ENCODE measurements at places on chromosomes 16 and 17. TPM values are rescaled to one million over a fixed set of nuclear protein-coding genes. Genes with fewer than 3 reads are reported as not detected.

DNA sequence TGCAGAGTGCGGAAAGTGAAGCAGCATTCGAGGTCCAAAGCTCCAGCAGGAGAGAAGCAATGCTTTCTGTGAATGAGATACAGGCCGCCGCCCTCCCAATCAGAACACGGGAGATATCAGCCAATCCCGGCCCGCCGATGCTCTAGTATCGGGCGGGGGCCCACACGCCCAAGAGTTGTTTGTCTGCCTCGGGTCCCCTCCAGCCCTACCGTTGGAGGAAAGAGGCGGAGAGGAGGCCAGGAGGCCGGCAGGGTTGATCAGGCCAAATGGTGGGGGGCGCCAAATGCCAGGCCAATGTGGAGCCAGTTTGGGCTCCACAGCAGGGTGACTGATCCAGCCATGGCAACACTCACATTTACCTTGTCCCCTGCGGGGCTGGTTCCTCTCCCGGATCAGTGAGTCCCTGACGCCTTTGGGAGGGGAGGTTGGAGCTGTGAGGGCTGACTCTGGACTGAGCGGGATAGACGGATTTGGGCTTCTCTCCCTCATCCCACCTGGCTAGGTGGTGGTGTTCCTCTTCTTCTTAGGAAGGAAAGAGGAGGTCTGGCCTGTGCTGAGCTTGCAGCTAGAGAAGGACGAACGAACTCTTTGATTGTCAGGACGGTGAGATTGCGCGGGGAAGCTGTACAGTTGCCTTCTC is 10.4 kb upstream of the CUEDC1 start:
- DNase-seq = no peak

DNA sequence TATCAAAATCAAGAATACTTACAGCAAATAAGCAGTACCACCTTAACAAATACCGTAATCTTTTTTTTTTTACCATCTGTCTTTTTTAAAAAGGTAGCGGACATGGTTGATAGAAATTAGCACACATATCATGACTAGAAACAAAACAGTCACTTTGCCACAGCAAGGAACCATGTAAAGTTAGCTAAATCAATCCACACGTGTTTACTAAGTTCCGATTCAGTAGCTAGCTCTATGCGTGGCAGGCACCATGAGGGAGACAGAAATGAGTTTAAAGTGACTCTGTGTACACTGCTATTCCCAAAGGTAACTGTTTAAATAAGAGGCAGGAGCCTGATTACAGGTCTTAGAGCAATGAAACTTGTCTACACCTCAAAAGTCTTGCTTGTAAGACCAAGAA is 108.6 kb downstream of the XYLT1 start:
- no peak for DNase-seq

- DNase-seq = no peak
These were observed 66.4 kb upstream of the CES5A start for GRCh38 chr16:55941552-55941951.

DNA sequence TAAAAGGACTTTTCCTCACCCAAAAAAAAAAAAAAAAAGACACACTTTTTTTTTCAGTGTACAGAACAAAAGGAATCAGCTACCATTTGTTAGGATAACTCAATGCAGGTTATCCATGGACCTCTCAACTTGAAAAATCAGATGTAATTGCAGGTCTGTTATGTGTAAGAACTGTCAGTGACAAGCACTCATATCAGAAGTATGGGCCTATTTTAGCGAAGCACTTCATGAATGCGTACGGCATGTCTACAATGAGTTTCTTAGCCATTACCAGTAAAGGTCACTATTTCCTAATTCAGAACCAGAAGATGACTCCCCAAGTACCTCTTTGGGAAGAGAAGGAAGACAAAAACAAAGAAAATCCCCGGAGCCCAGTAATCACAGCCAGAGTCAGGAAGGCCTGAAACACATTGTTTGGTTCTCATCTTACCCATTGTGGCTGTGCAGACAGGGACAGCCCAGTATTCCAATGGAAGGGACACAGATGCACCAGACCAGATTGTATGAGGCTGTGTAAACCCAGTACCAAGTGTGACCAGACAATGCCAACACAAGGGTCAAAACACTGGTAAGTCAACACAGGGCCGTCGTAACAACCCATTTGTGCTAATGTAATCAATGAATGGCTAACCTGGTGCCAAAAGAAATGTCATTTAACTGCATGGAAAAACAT is 188.0 kb downstream of the PMP22 start:
- no peak for DNase-seq

DNA sequence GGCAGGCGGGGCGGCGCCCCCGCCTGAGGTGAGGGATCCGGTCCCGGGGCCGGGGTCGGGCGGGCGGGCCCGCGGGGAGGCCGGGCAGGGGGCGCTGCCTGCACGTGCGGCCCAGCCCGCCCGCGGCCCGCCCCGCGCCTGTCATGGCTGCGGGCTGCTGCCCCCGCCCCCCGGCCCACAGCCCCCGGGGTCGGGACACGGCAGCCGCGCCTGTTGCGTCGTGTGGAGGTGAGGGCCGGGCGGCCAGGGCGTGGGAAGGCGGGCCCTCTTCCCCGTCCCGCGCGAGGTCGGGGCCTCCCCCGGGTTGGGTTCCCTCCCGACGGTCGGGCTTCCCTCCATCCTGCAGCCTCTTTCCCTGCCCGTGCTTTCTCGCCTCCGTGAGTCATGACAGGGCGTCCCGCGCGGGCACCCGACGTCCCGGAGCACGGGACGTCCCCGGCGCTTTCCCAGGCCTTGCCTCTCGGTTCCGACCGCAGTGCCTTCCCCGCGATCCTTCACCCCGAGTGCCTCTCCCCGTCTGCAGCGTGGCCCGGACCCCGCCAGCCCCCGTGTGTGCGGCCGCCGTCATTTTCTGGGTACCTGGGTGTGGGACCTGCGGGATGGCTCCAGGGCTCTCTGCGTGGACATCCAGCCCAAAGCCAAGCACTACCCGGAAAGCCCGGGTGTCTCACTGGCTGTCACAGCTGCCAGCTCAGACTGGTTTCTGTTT is 76.7 kb downstream of the CHD9 start:
- peak; percentile 59 for DNase-seq

DNA sequence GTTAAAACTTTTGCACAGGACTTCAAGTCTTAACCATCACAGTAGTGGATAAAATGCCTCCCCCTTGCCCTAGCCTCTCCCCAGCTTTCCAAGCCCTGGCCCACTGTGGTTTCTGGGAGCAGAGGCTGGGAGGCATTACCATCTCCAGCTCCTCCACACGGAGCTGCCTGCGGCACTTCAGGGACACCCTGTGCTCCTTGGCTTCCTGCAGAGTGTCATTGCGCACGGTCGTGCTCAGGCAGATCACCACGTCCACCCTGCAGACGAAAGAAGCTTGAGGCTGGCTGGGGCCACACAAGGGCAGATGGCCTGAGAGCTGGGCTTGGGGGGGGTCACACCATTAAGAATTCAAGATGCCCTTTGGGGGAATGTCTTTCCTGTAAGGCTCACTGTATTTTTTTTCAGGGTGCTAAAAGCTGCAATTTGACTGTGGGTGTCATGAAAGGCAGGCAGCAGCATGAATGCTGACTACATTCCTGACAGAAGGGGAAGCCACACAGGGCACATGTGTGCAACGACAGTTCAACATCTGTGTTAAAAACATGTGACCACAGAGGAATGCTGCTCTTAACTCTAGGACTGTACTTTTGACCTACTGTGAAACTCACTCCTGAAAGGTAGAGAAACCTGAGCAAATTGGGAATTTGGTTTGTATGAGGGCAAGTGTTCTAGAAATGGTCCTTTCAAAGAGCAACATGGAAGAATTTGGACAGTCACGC is 47.7 kb upstream of the CLEC18B start:
- no peak for DNase-seq

- no peak for DNase-seq
These were observed 86.9 kb upstream of the HLF start for GRCh38 chr17:55177855-55178217.

- DNase-seq = no peak
These were observed 240.3 kb upstream of the GSE1 start for GRCh38 chr16:85372627-85373372.

- DNase-seq = no peak
These were observed at the start of gene PABPN1L for GRCh38 chr16:88866151-88866920. Gene PABPN1L (minus strand): TSS chr16:88866660. CDS start chr16:88866606, 54 bp downstream.

GRCh38 chr17:8739097-8739496 is 5.5 kb downstream of the CCDC42 start:
- DNase-seq = no peak

- DNase-seq = no peak
These were observed 36.4 kb upstream of the CORO6 start for GRCh38 chr17:29659155-29659554.

- DNase-seq = no peak
These were observed 2.7 kb upstream of the KCNJ2 start for GRCh38 chr17:70166615-70167014.

DNA sequence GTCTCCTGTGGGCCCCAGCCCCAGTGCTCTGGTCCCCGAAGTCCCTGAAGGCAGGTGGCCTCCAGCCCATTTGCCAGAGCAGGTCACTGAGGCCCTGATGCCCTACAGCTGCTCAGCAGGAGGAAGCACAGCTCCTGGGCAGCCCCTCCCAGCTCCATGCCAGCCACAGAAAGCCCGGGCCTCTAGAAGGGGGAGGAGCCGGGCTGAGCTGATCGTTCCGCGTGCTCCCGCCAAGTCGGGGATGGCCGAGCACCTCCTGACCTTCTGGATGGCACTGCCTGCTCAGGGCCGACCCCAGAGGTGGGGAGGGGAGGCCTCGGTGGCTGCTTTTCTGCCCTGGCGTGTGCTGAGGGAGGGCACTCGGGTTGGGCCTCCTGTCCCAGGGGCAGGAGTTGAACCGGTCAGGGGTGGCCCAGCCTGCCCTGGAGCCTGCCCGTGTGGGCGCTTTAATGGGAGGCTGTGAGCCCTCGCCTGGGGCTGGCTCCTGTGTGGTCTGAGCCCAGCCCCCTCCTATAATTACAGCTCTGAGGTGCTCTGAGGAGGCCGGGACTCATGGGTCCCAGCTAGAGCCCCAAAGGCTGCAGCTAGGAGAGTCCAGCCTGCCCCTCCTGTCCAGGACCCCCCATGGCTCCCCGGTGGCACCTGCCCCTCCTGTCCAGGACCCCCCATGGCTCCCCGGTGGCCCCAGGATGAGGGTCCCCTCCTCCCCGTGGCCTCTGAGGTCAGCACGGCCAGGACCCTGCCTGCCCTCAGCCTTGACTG is 29.7 kb downstream of the ZFPM1 start:
- no peak for DNase-seq

DNA sequence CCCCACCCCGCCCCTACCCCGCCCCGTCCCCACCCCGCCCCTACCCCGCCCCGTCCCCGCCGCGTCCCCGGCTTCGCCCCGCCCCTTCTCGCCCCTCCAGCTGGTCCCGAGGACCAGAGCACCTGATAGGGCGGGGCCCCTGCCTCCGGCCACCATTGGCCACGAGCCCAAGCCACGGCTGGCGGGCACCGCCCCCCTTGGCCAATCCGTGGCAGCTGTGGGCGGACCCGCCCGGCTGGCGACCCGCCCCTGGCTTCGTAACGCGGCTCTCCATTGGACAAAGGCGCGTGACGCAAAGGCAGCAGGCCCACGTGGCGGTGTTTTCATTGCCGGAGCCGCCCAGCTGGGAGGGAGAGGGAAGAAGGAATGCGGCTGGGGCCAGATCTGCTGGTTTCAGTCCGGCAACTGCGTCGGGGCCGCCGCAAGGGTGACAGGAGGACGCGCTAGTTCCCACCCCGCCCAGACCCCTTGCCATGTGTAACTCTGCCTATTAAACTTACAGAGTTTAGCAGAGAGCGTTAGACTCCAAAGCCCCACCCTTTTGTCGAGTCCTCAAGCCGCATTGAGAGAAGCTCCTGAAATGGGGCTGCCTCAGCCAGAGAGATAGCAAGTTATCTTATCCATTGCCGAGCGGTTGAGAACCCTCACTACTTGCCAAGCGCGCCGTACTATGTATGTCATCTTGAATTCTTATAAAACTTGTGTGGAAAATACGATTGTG is 403 bp upstream of the WIPI1 start:
- DNase-seq = peak; percentile 99

DNA sequence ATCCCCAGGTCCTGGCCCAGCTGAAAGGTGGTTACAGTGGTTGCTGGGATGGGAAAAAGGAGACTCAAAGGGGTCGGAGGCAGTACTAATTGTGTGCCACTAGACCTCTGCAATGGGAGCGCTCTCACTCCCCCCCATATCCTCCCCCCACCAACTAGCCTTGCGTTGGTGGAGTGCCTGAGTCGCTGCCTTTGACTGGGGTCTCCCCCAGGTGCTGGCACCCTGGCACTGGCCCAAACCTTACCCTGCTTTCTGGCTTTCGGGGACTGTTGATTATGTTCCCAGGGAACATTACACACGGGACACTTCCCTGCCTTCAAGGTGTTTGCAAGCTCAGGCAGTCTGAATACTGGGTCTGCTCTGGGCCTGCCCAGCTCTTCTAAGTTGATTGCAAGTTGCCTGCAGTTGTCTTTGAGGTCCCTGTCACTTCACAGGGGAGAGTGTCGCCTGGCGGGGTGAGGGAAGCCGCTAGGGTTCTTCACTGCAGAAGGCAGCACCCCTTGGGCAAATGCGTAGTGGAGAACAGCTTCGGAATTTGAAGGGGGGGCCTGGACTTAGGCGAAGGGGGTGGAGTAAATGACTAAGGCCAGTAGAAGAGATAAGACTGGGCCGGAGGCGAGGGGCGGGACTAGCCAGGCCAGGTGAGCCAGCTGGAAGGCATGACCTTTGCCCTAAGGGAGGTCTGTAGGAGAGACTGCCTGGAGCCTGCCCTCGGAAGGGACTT is 98.0 kb downstream of the RAB11FIP4 start:
- DNase-seq = no peak

DNA sequence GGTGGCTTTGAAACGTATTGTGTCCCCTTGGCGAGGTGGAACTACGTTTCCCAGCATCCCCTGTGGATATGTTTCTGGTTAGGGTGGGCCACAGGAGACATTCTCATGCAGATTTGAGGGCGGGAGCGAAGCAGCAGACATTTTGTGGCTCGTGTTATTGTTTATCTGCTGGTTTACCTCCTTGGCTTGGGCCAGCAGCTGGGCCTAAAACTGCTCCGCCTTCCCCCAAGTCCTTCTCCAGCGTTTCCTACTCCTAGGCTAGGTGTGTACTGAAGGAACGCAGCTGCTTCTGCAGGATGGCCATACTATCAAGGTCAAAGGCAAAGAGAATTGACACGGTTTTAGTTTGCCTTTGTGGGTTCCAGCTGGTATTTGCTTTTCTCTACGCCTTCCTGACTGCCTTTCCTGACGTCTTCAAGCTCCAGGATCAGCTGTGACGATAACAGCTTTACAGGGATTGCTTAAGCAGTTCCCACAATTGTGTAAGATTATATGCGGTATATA is 17.2 kb upstream of the WSB1 start:
- no peak for DNase-seq

DNA sequence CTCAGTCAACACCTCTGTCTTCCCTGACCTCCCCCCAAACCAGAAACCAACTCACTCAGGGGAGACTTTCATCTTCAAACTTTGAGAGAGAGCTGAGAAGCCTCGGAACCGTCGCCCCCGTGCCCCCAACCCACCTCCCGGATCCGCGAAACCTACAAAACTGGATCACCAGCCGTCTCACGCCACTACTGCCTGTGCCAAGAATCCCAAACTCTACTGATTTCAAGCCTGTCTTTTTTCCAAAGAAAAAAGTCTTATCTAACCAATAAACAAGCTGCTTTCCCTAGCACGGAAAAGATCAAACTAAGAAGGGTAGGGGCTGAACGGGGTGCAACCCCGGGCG is 2.0 kb downstream of the AXIN2 start:
- no peak for DNase-seq

- no peak for DNase-seq
These were observed at the start of gene ATP2C2 for GRCh38 chr16:84368308-84368996. Gene ATP2C2 (plus strand): TSS chr16:84368538. CDS start chr16:84368616, 78 bp downstream.

The OSBPL7 gene
- total RNA-seq = 4.4 TPM

The AMFR gene
- 65.2 TPM for total RNA-seq

The PLK1 gene
- total RNA-seq = 1.2 TPM

The MYLK3 gene
- 256 TPM for total RNA-seq
